Eye (tissue), 1 donor: ENCODE measurements at places on chromosomes 5 and 9.
A peak's percentile ranks its signal among the peaks of the same experiment; 100 is the strongest.

GRCh38 chr5:126007841-126008240 lies 415.4 kb upstream of the GRAMD2B start:
- no peak for DNase-seq

- DNase-seq: no peak
Measured at GRCh38 chr5:80223561-80223960, 32.3 kb downstream of the SERINC5 start.

- no peak for DNase-seq
Measured at GRCh38 chr5:76299592-76299991, 103.5 kb upstream of the IQGAP2 start.

DNA sequence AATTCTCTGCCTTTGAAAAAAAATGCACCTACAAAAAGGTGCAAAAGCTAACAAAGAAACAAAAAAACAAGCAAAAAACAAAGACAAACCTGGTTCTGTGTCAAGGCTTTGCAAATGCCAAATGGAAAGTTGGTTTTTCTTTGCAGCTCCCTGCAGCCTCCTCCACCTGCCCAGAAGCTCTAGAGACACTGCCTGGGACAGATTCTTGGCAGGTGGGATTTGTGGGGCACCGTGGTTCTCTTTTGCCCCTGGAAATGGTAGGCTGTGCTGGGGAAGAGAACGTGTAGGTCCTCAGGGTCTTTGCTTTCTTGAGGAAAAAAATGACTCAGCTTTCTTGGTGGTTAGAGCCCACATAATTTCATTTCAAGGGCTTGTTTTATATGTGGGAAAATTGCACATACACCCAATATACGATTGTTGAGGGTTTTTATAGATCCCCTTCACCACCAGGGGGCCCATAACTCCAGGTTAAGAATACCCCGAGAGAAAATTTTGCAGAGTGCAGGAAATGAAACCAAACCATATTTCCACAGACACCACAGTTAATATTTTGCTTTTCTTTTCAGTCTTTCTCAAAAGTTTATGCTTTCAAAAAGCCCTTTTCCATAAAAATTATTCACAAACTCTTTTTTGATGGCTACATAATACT lies 58.7 kb downstream of the NXNL2 start:
- DNase-seq: peak; percentile 80

DNA sequence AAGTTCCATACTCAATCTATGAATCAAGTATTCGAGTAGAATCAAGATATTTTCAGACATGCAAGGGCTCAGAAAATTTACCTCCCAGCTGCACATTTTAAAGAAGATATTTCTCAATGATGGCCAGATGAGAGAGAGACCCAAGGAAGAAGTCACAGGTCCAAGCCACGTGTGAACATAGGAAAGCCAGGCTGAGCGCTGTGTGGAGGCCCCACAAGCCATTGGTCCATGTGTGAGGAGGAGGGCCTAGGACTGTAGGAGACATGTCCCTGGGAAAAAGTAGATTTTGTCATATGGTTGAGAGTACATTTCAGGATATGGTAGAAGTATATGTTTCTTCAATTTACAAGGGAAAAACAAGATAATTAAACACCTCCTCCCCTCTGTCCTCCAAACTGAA lies 115.8 kb upstream of the RPS23 start:
- no peak for DNase-seq

- DNase-seq: no peak
Measured at GRCh38 chr5:156835905-156836304, 14.2 kb upstream of the PPP1R2B start.

DNA sequence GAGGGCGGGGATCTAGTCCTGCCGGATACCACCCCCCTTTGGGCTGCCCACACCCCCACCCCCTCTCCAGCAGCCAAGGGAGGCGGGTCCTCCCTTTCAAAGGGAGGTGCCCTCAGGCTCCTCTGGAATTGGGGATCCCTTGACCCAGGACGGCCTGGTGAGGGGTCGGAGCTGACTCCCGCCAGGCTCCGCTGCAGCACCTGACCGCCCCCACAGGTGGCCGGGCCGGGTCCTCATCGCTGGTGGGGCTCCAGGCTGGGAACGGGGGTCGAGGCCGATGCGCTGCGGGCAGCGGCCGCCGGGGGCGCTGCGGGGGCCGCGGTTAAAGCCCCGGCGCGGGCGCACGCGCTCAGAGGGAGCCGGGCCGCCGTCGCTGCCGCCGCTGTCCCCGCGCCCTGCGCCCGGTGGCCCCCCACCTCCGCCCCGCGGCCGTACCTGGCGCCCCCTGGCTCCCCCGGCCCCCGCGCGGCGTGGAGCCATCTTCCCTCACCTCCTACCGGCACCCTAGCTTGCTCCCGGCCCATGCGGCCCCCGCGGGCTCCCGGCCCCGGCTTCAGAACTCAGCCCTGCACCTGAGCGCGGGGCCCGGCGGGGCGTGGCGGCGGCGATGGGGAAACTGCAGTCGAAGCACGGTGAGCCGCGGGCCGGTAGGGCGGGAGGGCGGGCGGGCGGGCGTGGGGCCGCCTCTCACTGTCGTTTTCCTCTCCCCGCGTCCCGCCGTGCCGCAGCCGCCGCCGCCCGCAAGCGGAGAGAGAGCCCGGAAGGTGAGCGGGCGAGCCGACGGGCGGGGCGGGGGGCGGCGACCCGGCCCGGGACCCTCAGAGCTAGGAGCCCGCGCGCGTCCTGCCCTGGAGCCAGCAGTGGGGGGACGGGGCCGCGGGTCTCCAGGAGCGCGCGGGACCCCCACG lies at the start of gene NKD2:
Gene NKD2, plus strand, starts transcription at position 352 of the 908 bp plus-strand sequence. Its CDS starts 256 bp downstream, at position 608.
- peak; percentile 81 for DNase-seq

- no peak for DNase-seq
Measured at GRCh38 chr5:143057580-143057999, 287.4 kb downstream of the ARHGAP26 start.

- no peak for DNase-seq
Measured at GRCh38 chr5:179505636-179506261, 44.6 kb upstream of the RUFY1 start.

DNA sequence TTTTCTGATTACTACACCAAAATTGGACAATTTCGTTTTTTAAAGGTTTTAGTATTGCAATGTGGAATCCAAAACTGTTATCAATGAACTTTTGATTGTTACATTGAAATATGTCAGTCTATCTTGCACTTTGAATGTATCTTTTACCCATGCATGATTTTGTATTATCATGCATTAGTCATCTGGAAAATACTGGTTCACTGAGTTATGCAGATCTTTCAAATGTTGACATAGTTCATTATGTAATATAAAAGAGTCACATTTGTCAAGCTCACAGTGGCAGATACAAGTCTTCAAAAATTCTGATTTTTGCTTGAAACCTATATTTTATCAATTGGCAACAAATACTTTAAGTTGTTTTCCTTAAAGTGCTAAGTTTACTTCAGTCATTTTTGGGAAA lies 85.2 kb downstream of the NR3C1 start:
- no peak for DNase-seq

DNA sequence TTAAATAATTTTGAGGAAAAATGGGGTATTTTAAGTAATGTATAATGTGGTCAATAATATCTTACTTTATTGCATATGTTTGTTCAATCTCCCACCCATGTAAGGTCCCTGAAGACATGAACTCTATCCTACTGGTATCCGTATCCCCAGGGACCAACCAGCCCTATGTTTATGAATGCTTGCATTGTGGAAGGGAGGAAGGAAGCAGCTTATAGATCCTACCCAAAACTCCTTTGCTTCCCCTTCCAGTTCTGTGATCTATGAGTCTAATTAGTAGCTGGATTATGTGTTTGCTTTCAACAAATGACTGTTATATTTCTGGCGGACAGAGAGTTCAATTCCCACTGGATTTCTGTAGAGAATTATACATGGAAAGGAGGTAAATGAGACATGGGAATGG lies 45.6 kb downstream of the CNTRL start:
- DNase-seq: no peak

DNA sequence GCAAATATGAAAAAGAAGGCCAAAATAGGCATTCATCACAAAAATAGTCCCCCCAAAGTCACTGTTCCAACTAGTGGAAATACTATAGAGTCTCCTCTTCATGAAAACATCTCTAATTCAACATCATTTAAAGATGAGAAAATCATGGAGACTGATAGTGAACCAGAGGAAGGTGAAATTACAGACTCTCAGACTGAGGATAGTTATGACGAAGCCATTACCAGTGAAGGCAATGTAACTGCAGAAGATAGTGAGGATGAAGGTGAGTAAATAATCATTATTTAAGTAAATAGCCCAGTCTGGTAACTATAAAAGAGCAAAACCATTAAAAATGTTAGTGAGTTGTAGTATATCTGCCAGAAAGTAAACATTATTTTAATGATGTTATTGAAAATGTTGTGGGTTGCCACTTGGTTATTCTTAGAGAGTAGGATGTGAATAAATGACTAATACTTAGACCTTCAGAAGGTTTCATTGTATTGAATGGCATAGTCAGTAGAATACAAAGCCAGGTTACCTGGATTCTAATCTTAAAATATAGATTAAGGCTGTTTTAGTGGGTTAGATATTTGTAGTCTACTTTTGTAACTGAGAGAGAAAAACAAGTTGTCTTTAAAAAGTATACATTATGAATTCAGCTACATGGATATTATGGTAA lies 16.3 kb downstream of the AGGF1 start:
- no peak for DNase-seq

DNA sequence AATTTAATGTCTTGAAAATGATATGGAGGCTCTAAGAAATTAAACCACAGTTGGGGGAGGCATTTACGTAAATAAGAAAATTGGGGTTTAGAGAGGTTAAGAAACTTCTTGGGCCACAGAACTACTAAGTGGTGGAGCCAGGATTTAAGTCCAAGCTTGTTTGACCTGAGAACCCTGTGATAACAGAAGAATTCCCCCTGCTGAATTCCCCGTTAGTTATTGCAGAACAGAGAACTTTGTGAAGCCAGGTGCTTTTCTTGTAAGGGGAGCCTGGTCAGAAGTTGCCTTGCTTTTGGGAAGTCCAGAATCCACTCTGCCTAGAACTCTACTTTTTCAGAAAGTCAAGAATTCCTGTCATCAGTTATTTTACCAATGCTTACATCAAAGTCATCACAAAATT lies 309.3 kb upstream of the SEMA6A start:
- no peak for DNase-seq

- no peak for DNase-seq
Measured at GRCh38 chr5:176560364-176560763, 11.2 kb downstream of the CDHR2 start.

- no peak for DNase-seq
Measured at GRCh38 chr5:87122151-87122977, 145.3 kb upstream of the RASA1 start.

DNA sequence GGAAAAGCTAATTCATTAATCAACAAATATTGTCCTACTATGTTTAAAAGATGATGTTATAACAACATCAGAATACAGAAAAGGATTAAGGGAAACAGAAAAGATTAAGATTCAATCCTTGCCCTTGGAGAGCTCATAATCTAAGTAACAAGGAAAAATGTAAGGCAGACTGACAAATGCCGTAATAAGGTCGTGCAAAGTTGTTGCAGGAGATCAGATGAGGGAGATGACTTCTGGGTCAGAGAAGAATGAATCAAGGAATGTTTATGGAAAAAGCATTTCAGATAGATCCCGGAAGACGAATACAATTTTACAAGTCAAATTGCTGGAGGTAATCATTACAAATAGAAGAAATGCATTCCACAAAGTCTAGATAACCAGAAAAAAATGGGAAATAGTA lies 6.4 kb downstream of the ADAMTS6 start:
- no peak for DNase-seq

- DNase-seq: no peak
Measured at GRCh38 chr5:76956033-76956432, 3.2 kb downstream of the CRHBP start.

DNA sequence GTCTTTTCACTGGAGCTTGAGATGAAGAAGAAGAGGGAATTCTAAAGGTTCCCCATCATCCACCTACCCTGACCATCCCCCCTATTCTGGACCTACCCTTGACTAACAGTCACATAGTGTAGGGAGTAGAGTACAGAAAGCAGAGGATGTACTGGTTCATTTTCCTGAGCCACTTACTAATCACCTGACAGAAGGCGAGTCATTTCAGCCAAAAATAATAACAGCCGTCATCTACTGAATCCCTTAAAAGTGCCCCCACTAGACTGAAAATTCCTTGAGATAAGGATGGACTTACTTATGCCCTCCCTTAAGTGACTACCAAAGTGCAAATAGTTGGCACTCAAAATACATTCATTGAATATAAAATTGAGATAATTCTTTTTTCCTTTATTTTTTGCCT lies 112.2 kb downstream of the FOXD1 start:
- no peak for DNase-seq

- no peak for DNase-seq
Measured at GRCh38 chr9:83906144-83906543, 15.1 kb downstream of the KIF27 start.

GRCh38 chr9:90188656-90189055 lies 454.0 kb downstream of the DIRAS2 start:
- DNase-seq: no peak

- no peak for DNase-seq
Measured at GRCh38 chr5:173885475-173886010, 2.6 kb upstream of the CPEB4 start.

GRCh38 chr9:111253742-111254437 lies 76.1 kb downstream of the OR2K2 start:
- DNase-seq: no peak

DNA sequence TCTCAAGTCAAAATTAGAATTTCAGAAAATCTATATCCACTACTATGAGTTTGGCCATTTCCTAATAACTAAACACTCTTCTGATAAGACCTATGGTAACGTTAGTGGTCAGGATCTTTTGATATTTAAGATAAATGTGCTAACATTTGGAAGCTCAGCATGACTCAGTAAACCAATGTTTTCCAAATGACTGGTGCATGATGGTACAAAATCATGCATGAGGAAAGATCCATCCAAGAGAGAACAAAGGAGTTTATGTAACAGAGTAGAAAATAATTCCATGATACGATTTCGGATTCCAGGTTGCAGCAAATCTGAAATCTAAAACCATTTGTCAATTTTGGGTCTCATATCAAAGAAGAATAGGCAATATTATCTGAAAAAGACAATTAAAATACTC lies 279.2 kb downstream of the NSG2 start:
- DNase-seq: peak; percentile 54

DNA sequence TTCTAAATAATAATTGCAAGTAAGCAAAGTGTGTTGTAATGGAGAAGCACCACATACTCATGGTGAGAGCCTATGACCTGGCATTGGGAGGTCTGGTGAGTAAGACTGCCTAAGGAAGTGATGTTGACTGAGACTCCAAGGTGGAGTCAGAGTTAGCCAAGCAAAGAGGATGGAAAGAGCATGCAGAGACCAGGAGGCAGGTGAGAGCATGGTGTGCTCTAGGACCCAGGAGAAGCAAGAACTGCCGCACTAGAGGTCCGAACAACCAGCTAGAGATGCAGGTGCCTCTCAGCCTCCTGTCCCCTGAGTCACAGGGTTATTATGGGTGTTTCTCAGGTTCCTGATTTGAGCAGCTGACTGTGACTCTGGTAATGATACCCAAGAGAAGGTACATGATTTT lies 27.3 kb downstream of the ANP32B start:
- no peak for DNase-seq

GRCh38 chr5:108588323-108588722 lies 159.4 kb upstream of the FER start:
- no peak for DNase-seq
